ENCODE measurements at places on chromosomes 3 and 15.

DNA sequence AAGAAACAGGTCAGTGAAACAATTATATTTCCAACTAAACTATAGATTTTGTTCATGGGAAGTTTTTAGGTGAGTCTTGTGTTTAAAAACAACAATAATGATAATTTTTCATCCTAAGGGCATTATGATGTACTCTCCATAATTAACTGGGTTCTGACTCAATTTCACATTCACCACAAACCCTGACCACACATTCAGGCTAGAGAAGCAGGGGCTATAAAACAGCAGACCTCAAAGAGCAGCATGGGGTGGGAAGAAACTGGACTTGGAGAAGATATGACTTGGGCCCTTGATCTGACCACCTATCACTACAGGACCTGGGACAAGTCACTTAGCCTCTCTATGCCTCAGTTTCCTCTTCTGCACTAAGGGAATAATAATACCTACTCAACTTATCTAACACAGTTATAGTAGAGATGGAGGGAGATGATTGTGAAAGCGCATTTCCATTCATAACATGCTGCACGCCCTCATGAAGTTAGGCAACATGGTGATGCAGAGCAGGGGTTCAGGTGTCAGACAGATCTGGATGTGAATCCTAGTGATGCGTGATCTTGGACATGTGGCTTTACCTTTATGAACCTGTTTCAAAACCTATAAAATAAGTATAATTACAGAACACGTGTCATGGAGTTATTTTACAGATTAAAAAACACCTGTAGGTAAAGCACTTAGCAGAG, 63.0 kb upstream of the ACP3 start:
- DNase-seq, result no peak

DNA sequence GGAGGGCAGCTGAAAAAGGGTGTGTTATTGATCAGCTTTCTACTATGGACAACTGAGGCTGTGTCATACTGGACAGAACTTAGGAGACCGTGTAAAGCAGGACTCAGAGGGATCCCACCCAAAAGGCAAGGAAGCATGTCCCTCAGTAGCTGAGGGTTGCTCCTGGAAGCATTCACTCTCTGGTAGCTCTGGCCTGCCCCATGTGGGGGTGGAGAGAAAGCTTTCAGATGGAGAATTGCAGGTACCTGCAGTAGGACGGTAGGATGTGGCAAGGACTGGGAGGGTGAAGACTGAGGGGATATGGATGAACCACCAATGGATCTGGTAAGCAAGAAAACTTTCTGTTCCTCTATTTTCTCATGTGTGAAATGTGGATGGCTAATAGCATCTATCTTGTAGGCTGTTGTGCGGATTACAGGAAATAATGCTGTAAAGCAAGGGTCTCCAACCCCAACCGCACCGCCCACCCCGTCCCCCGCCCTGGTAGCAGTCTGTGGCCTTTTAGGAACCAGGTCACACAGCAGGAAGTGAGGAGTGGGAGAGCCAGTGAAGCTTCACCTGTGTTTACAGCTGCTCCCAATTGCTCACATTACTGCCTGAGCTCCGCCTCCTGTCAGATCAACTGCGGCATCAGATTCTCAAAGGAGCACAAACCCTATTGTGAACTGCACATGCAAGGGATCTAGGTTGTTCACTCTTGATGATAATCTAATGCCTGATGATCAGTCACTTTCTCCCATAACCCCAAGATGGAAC, 157.7 kb upstream of the PROK2 start:
- no peak for DNase-seq

GRCh38 chr15:99174567-99175395, 69.9 kb downstream of the SYNM start:
- no peak for DNase-seq

GRCh38 chr15:86322629-86323028, 243.0 kb downstream of the AGBL1 start:
- no peak for DNase-seq

DNA sequence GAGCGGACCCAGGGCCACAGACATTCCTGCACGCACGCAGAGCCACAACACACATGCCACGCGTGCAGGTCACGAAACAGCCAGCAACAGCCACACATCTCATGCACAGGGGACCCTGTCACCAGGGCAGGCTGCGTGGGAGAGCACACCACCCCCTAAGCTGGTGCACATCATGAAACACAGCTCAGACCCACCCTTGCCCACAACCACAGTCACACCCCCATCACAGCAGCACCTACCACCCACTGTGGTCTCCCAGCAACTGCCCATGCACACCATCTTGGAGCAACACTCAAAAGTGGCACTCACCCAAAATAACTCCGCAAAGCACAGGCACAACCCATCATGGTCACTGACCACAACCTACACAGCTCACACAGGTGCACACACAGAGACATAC, 75.7 kb downstream of the OCA2 start:
- DNase-seq, result no peak

- DNase-seq, result no peak
These were observed 26.4 kb upstream of the ATP8B4 start for GRCh38 chr15:50145451-50145872.

- no peak for DNase-seq
These were observed 235.6 kb downstream of the CLSTN2 start for GRCh38 chr3:140170612-140171011.

GRCh38 chr15:62896969-62897486, 145.5 kb upstream of the TPM1 start:
- no peak for DNase-seq

GRCh38 chr3:18968120-18968519, 180.2 kb upstream of the KCNH8 start:
- DNase-seq, result no peak

DNA sequence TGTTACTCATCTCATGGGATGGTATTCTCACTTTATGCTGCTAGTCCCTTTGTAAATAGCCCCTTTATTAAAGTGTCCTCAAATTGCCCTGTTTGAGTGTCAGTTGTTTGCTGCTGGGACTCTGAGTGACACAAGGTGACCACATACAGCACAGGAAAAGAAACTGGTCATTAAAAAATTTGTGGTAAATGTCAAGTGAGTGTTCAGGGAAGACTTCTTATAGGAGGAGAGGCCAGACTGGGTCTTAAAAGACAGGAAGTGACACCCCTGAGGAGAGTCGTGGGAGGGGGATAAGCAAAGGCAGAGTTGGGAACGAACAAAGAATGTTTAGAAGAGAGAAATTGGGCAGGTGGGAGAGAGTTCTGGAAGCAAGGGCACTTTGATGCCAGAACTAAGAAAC, 35.2 kb downstream of the CCR3 start:
- DNase-seq, result no peak

GRCh38 chr3:15198686-15199085, 7.4 kb upstream of the CAPN7 start:
- DNase-seq, result no peak

DNA sequence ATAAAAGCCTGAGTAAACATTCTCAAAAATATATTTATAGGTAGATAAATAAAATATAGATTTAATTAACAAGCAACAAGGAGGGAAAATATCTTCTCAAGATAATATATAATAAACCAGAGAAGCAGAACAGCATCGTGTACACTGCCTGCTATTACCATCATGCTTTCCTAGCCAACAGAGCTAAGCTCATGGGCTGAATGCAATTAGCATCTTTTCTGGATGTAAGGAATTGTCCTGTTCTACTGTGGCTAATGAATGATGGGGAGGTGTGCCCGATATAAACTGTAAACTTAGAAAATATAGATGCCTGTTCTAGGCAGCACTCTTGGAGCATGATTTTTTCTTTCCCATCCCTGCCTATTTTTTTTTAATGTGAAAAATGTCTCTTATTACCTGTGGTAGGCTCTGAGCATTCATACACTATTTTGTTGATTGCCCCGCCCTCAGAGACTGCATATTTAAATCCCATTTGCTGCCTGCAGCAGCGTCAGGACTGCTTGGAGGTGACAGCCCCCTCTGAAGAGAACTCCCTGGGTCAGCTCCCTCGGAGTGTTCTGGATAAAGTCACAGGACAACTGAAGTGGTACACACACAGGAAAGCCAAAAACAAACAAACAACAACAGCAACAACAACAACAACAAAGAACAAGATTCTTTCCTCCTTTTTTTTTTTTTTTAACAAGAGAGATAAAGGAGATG, 312.3 kb downstream of the SATB1 start:
- no peak for DNase-seq

GRCh38 chr3:121295452-121295851, 250.3 kb downstream of the POLQ start:
- DNase-seq, result no peak

DNA sequence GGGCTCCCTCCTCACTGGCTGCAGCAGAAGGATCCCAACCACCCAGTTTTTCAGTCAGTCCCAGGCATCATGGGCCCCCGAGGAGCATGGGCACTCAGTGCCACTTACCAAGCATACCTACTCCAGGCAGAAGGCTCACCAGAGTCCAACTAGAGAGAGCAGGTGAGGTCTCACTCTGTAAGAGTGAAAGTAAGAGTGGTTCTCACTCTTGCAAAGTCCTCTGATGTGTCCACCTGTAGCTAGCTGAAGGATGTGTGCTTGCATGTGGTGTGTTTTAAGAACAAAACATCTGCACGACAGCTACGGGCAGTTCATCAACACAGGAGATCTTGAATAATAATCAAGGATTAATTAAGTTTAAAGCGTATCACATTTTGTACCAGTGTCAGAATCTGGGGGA, 49.7 kb downstream of the CCK start:
- DNase-seq, result no peak

DNA sequence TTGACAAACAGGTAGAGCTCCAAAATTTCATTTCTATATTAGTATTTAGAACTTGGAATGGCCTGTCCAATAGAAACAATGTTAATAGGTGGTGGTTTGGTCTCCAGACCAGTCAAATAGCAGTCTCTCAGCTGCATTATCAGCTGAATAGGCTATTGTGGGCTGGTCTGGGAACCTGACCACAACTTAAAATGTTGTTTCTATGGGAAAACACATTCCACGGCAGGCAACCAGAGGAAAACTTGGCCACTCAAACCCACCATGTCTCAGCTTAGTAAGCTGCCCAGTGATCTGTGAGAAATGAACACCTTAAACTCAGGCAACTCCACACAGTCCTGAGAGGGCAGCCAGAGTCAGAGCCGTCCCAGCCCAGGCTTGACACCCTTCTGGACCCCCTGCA, 20.4 kb downstream of the FBN1 start:
- DNase-seq, result no peak

- no peak for DNase-seq
These were observed 44.3 kb upstream of the CHRNB4 start for GRCh38 chr15:78685159-78685921.

Data from stimulated activated CD4-positive, alpha-beta T cell treated with anti-CD3 and anti-CD28 coated beads, Interleukin-1b, Interleukin-23, amount 100 ng/mL, for 24 hours (primary cell).